NCI-H1694 (cell line): ENCODE measurements at places on chromosomes 3 and 15.

- DNase-seq: no peak
Observed at GRCh38 chr3:81684751-81685395, 76.6 kb downstream of the GBE1 start.

DNA sequence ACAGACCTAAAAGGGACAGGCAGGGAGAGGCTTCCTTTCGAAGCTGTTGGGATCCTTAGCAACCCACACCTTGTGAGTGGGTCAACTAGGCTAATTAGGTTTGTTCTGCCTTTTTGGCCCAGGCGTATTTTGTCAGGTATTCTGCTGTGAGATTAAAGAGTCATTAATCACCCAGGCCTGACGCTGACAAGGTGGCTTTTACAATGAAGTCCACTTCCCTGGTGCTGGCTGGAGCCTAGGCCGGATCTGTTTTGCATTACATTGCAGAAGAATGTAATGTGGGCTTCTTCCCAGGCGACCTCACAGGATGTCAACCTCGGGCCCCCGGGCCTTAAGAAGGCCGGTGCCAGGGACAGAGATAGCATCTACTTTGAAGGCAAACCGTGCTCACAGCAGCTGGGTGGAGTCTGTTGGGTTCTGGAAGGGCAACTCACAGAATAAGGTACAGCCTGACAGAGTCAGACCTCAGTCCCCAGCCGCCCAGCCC, 76.9 kb downstream of the HES1 start:
- DNase-seq: no peak

DNA sequence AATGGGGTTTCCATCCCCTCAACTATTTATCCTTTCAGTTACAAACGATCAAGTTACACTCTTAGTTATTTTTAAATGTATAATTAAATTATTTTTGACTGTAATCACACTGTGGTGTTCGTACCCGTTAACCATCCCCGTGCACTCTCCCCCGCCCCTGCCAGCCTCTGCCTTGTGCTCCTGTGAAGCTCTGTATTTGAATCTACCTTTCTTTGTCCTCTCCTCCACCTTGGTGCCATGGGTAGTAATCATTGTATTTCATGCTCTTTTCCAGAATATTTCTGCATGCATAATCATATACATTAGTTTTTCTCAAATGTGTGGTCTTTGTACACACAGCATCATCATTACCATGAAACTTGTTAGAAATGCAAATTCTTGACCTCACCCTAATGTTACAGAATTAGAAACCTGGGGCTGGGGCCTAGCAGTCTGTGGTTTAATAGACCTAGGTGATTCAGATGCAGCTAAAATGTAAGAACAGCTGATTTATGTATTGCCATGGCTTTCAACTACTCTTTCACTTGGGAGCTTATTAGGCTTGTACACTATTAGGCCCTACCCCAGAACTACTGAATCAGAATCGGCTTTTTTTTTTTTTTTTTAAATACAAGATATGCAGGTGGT, 91.5 kb downstream of the STT3B start:
- no peak for DNase-seq

DNA sequence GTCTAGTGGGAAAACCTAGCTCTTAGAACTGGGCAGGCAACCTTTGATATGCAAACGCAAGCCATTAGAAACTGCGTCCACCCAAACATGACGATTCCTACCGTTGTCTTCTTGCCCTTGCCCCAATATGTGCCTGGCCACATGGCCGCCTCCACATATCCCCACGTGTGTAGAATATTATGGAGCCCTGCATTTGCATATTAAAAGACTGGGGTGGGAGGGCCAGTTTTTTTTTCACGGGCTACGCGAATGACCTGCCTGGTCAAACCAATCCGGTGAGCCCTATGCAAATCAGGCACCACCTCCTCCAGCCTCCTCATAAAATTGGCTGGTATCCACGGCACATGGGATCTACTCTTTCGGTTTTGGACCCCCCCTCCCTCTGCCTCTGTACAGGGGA, 381.0 kb upstream of the RGMA start:
- no peak for DNase-seq
